ENCODE measurements at places on chromosomes 2 and 18.

GRCh38 chr2:218618102-218618860 lies 10.6 kb downstream of the PLCD4 start:
- no peak for DNase-seq

- no peak for DNase-seq
Measured at GRCh38 chr2:143468341-143468888, 339.2 kb downstream of the ARHGAP15 start.

- no peak for DNase-seq
Measured at GRCh38 chr18:48129621-48130082, 199.2 kb upstream of the SMAD2 start.

DNA sequence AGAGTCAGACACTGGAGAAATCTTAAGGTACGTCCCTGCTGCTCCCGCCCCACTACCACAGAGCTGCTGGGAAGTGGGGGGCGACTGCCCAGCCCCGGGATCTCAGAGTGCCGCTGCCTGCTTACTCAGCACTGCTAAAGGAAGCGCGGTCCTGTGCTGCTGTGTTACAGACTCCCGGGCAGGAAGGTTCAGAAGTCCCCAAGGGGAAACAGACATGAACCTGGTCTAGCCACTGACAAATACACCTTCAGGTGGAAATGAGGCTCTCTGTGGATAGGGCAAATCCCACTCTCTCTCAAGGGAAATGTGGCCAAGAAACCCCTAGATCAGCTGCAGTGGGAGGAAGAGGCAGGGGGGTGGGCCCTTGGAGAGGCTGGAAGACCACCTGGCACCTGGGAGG lies 13.7 kb downstream of the MTERF4 start:
- DNase-seq, result no peak

GRCh38 chr2:179596018-179596417 lies 265.4 kb downstream of the ZNF385B start:
- DNase-seq, result no peak

DNA sequence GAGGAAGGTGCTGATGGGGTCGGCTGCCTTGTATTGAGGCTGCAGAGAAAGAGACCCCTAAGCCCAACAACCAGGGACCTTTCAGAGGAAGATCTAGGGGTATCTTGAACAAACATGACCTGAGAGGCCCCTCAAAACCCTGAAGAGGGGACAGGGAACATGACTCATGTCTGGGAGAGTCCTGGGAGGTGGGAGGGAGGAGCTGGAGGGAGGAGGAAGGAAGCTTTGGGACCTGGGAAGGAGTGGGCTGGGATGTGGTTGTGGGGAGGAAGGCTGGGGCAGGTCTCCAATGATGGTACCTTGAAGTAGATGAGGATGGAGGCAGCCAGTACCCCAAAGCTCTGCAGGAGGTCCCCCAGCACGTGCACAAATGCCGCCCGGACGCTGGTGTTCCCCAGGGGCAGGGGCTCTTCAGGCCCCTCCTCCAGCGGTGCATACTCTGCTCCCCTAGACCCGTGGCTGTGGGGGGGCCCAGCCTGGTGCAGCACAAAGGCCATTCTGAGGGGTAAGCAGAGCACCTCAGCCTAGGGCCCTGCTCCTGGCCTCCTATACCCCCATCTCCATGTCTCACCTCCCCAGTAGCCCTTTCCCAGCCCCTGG lies 5.9 kb downstream of the SLC30A3 start:
- no peak for DNase-seq

Data from stimulated activated CD8-positive, alpha-beta memory T cell treated with anti-CD3 and anti-CD28 coated beads, Interleukin-15, amount 100 ng/mL, for 48 hours (primary cell).